ENCODE measurements at places on chromosomes 2 and 18. TPM values are rescaled to one million over a fixed set of nuclear protein-coding genes. Genes with fewer than 3 reads are reported as not detected.

Gene TSHZ1
- total RNA-seq, result 7.2 TPM

Gene SAG
- 0.63 TPM for total RNA-seq

Gene BOLL
- not detected for total RNA-seq

Gene ACP1
- 102 TPM for total RNA-seq

Gene PROM2
- total RNA-seq, result 9.4 TPM

Gene DSG1
- total RNA-seq, result not detected

Gene ZNF516
- 21.9 TPM for total RNA-seq

Gene TMEM247
- not detected for total RNA-seq

Gene SIX2
- not detected for total RNA-seq

Gene MBP
- total RNA-seq, result 10.6 TPM

Gene UGT1A6
- not detected for total RNA-seq

Gene ERLEC1
- 54.1 TPM for total RNA-seq

Gene HOXD8
- total RNA-seq, result not detected

Gene MTA3
- 54.1 TPM for total RNA-seq

Gene FSIP2
- 11.0 TPM for total RNA-seq

Gene SLC19A3
- 3.1 TPM for total RNA-seq

Gene FLACC1
- 2.5 TPM for total RNA-seq

Gene PJVK
- total RNA-seq, result 11.0 TPM

Gene CCDC85A
- 34.4 TPM for total RNA-seq

Gene IHH
- total RNA-seq, result not detected

Gene EVX2
- total RNA-seq, result not detected

Gene CDK15
- total RNA-seq, result not detected

Gene ZDBF2
- 34.4 TPM for total RNA-seq

Gene SKA1
- total RNA-seq, result 1.9 TPM

Gene CFAP221
- total RNA-seq, result 11.3 TPM

Gene CD8A
- 1.3 TPM for total RNA-seq

Gene TTC31
- 23.8 TPM for total RNA-seq

Gene CRYBA2
- total RNA-seq, result not detected

Gene ARHGEF4
- total RNA-seq, result 47.9 TPM

Gene INPP4A
- 146 TPM for total RNA-seq

Gene REG3G
- not detected for total RNA-seq

Gene MRPL33
- total RNA-seq, result 54.5 TPM

Gene NOL4
- total RNA-seq, result 160 TPM

Gene GALNT3
- total RNA-seq, result 7.8 TPM

Gene SP140
- 1.9 TPM for total RNA-seq

Gene SRD5A2
- total RNA-seq, result not detected

Gene NHEJ1
- 12.2 TPM for total RNA-seq

Gene IL36B
- not detected for total RNA-seq

Gene MC5R
- total RNA-seq, result 5.0 TPM

Gene ZBTB7C
- total RNA-seq, result 0.94 TPM

Gene KIF3C
- 155 TPM for total RNA-seq

Gene APCDD1
- 18.8 TPM for total RNA-seq

Gene RAB17
- not detected for total RNA-seq

Measured in parietal lobe (tissue), 2 donors.